GM03348 (cell line): ENCODE measurements at places on chromosomes 1 and 21.

GRCh38 chr1:5978452-5978851 is 13.8 kb downstream of the NPHP4 start:
- no peak for DNase-seq

DNA sequence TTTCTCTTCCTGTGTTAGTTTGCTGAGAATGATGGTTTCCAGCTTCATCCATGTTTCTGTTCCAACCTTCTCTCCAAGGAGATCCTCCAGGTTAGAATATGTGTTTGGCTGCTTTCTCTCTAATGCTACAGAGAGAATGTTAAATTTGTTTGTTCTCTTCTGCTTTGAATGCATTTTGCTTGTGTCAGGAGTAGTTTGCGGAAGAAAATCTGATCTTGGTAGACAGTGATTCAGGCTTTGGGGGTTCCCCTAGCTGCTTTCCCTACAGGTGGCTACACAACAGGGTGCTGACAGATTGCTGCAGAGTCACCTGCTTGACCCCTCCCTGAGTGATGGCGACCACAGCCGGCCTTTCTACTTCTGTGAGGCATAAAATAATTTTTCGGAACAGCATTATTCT is 41.8 kb downstream of the MACO1 start:
- DNase-seq: no peak

DNA sequence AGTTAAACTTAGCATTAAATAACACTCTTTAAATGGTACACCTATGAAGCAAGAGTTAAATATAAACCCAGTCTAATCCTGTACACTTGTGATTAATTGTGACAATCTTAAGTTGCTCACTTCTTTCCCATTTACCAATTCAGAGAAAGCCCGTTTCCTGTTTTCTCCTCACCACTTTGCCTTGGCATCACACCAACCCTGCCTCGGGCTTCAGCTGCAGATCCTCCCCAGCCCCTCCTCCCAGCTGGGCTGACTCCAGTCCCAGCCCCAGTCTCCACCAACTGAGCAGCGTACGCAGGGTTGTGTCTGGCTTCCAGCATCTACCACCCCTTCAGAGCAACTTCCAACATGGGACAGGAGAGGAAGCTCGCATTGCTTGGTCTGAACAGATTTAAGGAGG is 4.1 kb downstream of the PYCR2 start:
- peak; percentile 79 for DNase-seq

DNA sequence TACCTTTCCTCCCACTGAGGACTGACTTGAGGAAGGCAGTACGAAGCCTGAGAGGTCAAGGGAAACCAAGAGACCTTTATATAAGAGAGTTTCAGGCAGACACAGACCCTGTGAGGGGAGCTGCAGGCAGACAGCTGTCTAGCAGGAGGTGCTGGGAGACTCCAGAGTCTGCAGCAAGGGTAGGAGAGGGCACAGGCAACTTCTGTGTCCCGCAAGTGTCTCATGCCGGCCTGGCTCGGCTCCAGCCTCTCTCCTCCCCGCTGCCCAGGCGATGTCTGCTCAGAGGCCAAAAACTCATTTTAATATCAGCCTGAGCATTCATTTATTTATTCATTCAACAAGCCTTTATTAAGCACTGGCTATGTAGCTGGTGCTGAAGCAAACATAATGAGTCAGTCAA is 83.0 kb downstream of the KIRREL1 start:
- no peak for DNase-seq

DNA sequence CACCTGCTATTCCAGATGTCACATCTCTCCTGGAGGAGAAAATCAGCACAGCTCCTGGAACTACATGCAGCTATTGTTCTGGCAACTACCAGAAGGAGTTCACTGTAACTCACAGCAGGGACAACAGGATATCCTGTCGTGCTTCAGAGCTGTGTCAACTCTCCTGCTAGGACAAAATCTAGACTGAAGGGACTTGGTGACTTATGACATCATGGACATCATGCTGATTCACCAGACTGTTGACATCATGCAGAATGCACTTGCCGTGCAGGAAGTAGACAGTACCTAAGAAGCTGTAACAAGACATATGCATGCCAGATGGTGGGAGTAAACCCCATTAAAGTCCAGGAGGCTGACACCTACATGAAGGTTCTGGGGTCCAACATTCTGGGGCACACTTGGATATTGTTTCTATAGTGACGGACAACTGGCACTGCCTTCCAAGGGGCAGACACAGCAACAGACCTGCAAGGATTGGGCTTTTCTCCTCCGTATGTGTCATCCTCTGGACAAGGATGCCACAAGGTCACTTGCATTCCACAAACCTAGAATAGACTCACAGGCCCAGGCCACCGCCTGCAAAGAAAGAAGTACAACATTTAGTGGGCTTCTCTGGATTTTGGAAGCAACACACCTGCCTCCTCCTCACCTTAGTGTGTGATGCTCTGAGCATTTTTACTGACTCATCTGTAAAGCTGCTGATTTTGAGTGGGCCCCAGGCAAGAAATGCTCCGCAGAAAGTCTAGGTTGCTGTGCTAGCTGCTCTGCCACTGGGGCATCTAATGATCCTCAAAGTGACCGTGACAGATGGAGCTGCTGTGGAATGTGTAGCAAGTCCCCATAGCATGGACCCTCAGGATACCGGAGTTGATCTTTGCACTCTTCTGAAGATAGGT is 249.2 kb downstream of the MATN1 start:
- no peak for DNase-seq

DNA sequence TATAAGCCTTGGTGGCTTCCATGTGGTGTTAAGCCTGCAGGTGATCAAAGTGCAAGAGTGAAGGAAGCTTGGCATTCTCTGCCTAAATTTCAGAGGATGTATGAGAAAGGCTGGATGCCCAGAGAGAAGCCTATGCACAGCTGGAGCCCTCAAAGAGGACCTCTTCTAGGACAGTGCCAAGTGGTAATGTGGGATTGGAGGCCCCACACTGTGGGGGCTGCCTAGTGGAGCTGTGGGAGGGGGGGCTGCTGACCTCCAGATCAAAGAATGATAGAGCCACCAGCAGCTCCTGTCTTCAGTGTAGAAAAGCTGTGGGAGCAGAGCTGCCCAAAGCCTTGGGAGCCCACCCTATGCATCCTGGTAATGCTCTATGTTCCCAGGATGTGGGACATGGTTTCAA is 1512.7 kb upstream of the TPTE start:
- DNase-seq: no peak

DNA sequence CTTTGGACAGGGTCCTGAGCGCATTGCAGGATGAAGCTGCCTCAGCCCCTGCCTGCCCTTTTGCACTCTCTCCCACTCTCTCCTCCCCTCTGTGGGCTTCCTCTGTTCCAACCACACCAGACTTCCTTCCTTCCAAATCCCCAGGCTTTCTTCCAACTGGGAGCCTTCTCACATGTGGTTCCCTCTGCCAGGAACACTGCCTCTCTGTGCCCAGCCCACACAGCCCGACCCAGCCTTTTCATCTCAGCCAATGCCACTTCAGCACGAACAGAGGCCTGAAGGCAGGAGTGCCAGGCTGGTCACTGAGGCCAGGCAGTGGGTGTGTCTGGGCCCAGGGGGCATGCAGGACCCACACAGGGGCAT is 5.9 kb downstream of the SELENON start:
- peak; percentile 65 for DNase-seq

DNA sequence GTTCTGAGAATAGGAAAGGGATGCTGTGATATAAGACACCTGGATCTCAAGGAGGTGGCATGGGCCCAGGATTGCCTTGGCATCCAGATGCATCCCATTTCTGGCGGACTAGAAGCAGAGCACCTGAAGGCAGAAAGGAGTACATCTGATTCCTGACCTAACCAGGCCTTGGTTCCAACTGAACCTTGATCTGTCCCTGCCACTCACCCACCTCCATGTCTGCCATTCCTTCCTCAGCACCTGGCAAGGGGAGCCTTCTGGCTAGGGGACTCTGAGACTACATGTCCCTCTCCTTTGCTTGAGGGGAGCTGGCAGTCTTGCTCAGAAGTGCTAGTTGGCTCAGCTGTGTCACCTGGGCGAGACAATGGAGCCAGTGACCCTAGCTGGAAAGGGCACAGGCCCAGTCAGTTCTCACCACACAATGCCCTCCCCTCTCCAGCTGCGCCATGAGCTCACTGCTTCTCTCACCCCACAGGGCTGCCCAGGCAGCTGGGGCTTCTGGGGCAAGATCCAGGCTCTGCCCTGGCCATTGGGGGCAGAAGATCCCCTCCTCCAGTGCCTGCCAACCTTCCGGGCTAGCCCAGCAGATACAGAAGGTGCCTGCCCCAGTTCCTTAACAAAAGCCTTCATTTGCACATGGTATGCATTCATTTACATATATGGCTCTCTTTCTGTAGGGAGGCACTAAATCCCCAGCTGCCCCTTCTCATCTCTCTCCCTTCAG is 2.9 kb downstream of the IGSF8 start:
- no peak for DNase-seq

- no peak for DNase-seq
These were observed 19.1 kb downstream of the FMO1 start for GRCh38 chr1:171267391-171267790.
